ENCODE measurements at places on chromosomes 11 and 22.

DNA sequence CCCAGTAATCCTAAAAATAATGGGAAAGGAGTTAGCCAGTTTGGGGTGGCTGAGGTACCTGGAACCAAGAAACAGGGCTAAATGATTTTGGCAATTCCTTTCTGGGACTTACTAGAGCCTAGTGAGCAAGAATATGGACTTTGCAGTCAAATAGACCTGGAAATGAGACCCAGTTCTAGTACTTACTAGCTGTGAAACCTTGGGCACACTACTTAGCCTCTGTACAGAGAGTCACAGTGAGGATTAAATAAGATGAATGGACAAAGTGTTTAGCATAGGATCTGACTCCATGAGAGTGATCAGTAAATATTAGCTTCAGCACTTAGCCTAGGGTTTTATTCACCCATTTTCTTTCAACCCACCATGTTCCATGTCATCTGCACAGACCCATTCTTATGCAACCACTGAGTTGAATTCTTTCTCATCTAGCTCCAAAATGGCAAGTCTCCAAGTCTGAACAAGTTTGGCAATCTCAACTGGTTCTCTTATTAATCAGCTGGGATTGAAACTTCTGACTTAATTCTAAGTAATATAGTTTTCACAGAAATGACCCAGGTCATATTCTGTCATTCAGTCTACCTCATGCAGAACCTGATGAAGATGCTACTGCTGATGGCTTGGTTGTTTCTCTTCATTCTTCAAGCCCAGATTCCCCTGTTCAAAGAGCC lies 15.0 kb upstream of the SORL1 start:
- DNase-seq = no peak

DNA sequence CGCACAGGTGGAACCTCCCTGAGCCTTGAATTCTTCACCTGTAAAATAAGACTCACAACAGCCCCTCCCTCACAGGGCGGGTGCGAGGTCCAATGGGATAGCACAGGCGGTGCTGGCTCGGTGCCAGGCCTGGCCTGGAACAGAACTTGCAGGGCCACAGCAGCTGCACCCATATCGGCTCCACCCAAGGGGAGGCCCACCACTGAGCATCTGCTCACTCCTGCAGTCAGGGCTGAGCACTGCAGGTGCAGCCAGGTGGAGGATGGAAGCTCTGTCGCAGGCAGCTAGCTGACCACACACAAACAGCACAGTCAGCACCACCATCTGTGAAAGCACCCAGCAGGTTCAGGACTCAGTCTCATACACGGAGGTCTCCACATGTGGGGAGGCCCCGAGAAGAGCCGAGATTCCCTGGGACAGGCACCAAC lies 19.6 kb downstream of the VPS37C start:
- no peak for DNase-seq

DNA sequence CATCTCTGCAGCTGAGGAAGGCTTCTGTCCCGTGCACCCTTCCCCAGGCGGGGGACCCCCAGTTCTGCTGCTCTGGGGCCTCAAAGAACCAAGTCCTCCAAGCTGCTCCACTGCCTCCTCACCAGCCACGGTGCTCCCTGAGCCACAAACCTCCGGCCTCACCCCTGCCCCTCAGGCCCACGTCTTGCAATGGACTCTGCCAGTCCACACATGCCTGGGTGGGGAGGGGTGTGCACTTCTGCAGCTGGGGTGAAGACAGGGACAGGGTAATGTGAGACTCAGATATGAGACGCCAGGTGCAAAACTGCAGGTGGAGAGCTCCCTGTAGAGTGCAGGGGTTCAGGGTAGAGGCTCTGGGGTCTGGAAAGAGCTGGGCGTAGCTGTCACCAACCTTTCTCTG lies 3.2 kb upstream of the PTDSS2 start:
- DNase-seq = no peak

DNA sequence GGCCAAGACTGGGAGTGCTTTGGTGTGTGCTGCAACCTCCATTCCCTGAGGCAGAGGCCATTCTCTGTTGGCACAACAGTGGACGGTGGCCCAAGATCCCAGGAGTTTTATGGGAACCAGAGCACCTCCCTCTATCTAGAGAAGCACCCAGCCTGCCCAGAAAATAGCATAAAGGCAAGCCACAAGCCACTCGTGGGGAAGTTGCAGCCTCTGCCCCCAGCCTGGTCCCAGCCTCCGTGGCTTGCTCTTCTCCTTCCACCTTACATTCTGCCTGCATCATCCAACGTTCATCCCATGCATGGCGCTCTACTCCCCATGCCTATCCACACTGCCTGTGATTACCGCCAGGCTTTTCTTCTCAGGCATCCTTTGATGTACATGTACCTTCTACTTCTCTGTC lies 15.8 kb downstream of the IL17RA start:
- DNase-seq = no peak

DNA sequence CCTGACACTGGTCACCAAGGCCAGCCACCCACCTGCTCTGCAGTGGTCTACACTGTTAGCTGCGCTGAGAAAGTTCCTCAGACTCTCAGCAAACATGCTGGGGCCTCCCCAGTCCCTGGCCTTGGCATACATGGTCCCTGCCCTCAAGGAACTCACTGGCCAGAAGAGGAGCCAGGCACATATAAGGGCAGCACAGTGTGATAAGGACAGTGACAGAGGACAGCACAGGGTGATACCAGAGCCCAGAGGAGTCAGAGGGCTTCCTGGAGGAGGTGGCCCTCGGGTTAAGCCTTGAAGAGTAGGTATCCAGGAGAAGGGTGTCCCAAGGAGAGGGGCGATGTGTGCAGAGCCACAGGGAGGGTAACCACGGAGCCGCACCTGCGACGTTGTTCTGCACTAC lies 624 bp downstream of the ART1 start:
- DNase-seq = no peak

GRCh38 chr11:35335226-35335625 lies 84.1 kb downstream of the SLC1A2 start:
- no peak for DNase-seq

GRCh38 chr22:24087071-24087795 lies 76.1 kb downstream of the CABIN1 start:
- DNase-seq = no peak

GRCh38 chr11:117179048-117179999 lies 781 bp downstream of the SIDT2 start:
- DNase-seq = no peak

GRCh38 chr11:18771266-18772035 lies 20.1 kb downstream of the PTPN5 start:
- DNase-seq = no peak

GRCh38 chr22:38314933-38315822 lies 2.1 kb downstream of the CSNK1E start:
- no peak for DNase-seq

GRCh38 chr11:133173810-133174412 lies 358.4 kb downstream of the OPCML start:
- DNase-seq = no peak

- DNase-seq = no peak
Measured at GRCh38 chr22:30680991-30681770, 13.5 kb upstream of the OSBP2 start.

DNA sequence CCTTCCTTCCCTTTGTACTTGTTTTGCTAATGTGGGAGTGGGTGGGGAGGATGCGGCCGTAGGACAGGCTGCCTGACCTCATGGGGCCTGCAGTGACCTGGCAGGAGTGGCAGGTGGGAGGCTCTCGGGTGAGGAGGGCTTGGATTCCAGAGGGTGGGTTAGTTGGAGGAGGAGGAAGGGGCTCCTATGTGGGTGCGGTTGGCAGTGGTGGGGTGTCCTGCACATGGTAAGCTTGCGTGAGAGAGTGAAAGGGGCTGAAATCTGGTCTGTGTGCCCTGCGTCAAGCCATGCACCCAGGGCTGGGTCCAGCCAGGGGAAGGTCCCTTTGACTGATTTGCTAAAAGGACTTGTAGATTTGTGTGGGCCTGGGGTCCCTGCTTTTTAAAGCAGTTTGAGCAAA lies 90.7 kb upstream of the OR4B1 start:
- no peak for DNase-seq

DNA sequence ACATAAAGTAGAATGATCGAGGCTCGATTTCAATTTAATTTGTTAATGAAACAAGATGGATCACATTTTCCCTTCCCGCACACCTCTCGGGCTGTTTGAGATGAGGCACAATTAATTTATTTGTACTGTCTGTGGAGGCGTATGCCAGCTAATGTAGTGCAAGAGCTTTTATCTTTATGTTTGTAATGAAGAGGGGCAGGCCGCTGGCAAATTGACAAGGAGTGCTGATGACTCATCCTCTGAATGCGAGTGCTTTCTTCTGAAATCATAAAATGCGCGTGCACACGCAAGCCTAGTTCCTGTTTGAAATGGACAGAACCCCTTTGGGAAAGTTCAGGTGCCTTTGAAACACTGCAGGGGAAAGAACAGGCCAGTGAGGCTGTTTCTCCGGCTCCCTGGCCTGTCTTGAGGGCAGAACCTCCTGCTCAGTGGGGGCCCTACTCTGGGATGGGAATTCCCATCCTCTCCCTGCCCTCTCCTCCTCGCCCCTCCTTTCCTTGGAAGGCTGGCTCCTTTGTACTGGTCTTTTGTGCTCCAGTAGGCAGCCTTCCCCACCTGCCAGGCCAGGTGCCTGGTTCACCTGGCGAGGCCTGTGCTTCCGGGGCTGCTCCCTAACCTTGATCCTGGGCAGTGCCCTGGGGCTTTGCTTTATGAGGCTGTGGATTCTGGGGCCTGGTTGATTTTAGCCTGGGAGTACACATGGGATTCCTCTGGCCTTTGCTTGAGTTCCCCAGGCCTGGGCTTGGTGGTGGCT lies 50.3 kb downstream of the TEAD1 start:
- DNase-seq = peak; percentile 74

GRCh38 chr11:63890368-63890767 lies 26.6 kb downstream of the RCOR2 start:
- DNase-seq = no peak

DNA sequence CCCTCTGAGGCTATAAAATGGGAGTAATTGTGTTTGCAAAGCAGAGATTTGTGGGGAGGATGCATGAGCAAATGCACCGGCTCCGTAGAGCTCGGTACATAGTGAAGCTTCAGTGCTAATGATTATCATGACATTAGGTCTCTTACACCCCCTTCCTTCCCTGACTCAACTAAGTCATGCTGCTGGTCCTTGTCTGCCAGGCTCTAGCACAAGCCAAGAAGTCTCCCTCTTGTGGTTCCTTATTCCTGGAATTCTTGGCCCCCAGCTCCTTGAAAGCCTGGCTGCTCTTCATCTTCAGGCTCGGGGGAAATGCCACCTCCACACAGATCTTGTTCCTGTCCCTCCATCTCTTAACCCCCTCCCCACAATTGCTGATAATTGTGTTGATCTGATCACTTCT lies 45.7 kb upstream of the SYT13 start:
- no peak for DNase-seq

DNA sequence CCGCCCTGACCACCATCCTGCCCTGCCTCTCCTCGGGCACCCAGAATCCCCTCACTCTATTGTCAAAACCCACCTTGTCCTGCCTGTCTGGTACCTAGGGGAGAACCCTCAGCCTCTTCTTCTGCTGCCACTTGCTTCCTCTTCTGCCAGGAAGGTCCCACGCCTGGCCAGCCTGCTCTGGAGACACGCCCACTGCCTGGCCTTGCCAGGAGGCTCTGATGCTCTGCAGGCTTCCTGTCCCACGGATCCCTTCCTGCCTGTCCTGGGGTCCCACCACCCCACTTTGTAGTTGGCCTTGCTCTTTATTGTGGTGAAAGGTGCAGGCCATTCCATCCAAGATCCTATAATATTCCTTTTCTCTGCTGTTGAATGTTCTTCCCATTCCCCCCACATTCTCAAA lies 63.4 kb downstream of the BMAL1 start:
- no peak for DNase-seq

DNA sequence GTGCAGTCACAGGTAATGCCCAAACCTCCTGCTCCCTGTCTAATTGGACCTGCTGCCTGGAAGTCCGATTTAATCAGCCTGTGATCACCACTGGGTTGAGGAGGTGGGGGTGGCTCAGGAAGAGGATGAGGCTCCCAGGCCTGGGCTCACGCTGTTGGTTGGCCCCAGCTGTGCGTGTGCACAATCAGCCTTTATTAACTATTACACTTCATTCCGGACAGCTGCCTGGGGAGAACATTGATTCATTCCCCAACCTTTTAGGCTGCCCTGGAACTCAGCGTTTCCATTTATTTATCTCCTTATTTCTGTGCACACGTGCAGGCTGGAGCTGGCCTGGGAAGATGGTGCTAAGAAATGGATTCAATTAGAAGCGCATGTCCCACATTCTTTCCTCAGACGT lies 123.4 kb downstream of the DSCAML1 start:
- DNase-seq = no peak

- DNase-seq = no peak
Measured at GRCh38 chr11:117930668-117931330, 1.6 kb upstream of the TMPRSS13 start.

DNA sequence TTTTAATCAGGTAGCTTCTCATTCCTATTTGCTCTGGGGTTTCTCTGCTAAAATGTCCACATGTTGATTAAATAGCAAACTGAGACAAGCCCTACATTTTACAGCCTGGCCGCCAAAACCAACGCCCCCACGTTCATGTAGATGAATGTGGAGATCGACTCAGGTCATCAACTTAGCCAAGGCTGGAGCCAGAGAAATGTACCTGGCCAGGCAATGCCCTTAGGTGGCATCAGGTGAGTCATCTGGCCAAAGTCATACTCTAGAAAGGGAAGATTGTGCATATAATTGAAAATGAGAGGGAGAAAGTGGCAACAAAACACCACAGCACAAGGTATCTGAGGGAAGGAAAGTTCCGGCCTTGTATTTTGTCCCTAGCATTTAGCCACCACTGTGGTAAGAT lies 37.1 kb upstream of the CCDC89 start:
- DNase-seq = no peak

DNA sequence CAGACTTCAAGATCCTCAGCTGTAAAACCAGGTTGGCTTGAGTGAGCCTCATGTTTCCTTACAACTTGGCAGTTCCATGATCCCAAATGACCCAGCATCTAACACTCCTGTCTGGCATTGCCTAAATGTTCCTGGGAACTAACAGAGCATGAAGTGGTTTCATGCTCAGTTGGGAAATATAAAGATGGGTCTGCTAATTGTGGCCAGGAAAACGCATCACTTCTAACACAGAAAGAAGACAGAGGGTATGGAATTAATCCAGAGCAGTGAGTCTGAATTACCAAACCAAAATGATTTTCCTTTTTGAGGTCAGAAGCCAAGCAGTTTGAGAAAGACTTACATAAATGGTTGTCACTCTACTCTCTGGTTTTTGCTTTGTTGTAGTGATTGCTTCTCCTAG lies 60.5 kb upstream of the MMP13 start:
- peak; percentile 64 for DNase-seq
